Naive thymus-derived CD4-positive, alpha-beta T cell (primary cell): ENCODE measurements at places on chromosomes 5 and 9.

DNA sequence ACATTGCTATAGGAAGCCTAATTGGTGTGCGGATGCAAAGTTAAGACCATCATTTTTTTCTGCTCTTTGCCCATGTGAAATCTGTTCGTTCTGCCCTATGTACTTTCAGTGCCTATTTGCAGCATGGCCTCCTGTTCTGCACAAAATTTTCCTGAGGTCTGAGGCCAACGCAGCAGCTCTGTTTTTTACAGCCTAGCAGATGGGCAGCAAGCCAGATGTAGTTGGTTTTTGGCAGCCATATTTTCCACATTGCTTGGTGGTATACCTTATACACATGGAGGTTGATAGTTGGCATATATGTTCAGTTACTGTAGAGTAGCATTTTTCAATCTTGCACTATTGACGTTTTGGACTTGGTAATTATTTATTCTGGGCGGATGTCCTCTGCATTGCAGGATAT is 133.5 kb upstream of the MRPS30 start:
- no peak for DNase-seq

GRCh38 chr5:139839232-139839815 is 43.7 kb downstream of the PSD2 start:
- DNase-seq = no peak

- no peak for DNase-seq
Observed at GRCh38 chr9:123999661-124000060, 11.9 kb upstream of the LHX2 start.

GRCh38 chr5:179572386-179572785 is 22.0 kb downstream of the RUFY1 start:
- DNase-seq = no peak

DNA sequence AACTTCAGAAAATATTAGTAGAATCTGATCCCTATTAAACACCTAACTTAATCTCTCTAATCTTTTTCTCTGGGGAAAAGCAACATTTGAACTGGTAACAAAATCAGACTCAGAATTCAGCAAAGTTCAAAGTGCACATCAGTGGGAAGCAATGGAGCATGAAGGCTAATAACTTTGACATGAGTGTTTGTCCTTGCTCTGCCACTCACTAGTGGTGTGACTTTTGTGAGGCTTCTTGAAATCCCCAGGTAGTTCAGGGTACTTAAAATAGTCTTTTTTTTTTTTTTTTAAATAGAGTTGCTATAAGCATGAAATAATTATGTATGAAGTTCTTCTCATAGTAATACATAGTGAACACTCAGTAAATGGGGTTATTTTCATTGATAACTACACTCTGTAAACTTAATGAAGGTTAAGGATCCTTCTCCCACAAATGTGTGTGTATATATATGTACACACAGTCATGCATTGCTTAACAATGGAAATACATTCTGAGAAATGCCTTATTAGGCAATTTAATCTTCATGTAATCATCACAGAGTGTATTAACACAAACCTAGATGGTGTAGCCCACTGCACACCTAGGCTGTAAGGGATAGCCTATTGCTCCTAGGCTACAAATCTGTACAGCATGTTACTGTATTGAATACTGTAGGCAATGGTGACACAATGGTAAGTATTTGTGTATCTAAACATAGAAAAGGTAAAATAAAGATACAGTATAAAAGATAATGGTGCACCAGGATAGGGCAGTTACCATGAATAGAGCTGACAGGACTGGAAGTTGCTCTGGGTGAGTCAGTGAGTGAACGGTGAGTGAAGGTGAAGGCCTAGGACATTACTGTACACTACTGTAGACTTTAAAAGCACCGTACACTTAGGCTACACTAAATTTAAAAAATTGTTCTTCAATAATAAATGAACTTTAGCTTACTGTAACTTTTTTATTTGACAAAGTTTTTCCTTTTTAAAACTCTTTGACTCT is 73.3 kb upstream of the HMHB1 start:
- no peak for DNase-seq

DNA sequence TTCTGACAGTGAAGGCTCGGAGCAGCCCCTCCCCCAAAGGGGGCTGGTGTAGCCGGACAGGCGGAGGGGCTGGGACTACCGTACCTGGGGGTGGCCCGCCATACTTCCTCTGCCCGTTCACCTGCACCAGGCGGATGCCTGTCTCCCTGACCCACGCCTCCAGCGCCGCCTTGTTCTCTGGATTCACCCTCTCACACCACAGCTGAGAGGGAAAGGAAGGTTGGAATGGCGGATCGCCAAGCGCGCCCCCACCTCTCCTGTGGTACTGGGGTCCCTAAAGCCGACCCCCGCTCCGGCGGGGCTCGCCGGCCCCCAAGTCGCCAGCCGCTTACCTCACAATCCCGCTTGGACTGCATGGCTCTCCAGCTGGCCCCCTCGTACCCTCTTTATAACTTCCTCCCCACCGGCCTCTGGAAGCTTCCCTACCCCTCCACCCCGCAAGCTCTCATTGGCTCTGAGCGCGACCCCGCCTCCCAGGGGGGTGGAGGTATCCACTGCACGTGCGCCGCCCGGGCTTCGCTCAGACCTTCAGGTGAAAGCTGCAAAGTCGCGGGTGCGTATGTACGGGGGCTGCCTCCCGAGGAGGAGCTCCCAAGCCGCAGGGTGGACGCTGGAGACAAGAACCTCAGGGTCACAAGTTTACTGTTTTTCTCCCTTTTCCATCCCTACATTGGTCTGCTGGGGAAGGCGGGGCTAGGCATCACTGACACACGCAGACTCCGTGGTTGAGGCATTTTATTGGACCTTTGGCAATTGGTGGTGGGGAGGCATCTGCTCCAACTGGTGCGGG is at the start of gene DND1:
Gene DND1 (minus strand): TSS at position 390 of the 790 bp plus-strand sequence. CDS start 34 bp downstream, at position 356.
- no peak for DNase-seq
